ENCODE measurements at places on chromosomes 12 and 14.

- DNase-seq, result peak; percentile 100
Measured at GRCh38 chr12:108696111-108696995, 35.0 kb downstream of the CORO1C start.

GRCh38 chr12:117875744-117876435 is 92.9 kb downstream of the KSR2 start:
- DNase-seq, result peak; percentile 3

GRCh38 chr14:104517867-104518266 is 61.7 kb upstream of the C14orf180 start:
- DNase-seq, result no peak

GRCh38 chr12:95836630-95837239 is 22.0 kb upstream of the SNRPF start:
- DNase-seq, result peak; percentile 69

DNA sequence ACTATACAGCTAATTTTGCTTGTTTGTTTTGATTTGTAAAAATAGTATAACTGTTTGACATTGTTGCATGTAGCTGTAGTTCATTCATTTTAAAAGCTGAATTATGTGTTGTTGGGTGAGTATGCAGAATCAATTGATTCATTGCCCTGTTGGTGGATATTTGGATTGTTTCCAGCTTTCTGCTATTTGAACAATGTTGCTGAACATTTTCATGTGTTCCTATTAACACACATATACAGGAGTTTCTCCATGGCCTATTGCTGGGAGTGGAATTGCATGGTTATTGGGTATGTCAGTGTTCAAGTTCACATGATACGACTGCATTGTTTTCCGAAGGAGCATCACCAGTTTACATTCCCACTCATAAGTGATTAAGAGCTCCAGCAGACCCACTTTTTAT is 75.3 kb downstream of the SRGAP1 start:
- DNase-seq, result peak; percentile 20

GRCh38 chr14:73782623-73783022 is 68.4 kb upstream of the PNMA1 start:
- DNase-seq, result no peak

GRCh38 chr12:27571463-27571862 is 47.5 kb downstream of the PPFIBP1 start:
- DNase-seq, result peak; percentile 91

- DNase-seq, result no peak
Measured at GRCh38 chr12:117400912-117401311, 39.5 kb upstream of the NOS1 start.

DNA sequence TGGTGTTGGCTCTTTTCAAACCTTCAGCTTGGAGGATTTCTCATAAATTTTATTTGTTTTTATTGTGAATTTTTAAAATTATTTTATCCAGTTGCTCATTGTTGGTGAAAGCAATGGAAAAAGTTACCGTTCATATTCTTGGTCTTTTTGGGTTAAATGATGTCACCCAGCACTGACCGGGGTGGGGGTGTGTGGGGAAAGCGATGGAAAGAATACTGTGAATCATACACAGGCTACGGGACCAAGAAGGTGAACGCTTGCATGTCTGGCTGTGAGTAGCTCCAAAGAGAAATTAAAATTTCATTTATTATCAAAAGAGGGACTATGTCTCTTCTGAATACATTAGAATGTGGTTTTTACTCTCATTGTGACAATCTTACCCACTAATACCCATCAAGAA is 430.1 kb downstream of the AEBP2 start:
- DNase-seq, result no peak

DNA sequence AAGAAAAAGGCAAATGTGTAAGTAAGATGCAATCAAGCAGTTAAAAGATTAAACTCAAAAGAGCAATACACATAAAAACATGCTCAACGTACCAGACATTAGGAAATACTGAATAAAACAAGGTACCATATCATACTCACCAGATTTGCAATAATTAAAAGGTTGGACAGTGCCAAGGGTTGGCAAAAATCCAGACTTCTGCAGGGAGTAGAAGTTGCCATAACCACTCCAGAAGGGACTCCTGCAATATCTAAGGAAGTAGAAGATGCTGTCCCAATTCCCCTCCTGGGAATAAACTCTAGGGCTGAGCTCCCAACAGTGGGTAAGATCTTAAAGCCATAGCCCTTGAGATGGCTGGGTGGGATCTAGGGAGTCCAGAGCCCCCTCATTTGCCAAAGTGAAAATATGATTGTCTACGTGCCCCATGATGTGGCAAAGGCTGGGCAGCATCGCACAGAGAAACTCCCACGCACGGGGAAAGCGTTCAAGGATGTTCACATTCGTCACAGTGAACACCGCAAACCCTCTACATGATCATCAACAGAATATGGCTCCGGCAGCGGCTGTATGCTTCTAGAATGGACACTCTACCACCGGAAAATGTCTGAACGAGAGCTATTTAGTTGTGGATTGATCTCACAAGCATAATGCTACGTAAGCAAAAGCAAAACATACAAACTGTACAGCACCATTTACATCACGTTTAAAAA is 12.3 kb downstream of the KCTD10 start:
- DNase-seq, result no peak

DNA sequence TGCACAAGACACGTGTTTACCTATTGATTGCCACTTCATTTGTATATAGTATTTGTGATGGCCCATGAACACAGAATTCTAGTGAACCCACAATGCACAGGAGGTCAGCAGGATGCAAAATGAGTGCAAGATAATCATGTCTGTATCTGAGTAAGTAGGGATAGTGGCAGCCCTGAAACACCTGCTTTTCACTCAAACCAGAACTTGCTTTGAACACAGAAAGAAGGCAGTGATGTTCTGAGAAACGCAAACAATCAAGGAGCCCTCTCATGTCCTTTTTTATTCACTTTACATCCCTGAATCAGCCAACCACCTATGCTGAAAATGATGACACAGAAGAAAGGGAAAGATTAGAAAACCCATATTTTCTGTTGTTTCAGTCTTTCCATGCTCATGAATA is 170.4 kb upstream of the AVPR1A start:
- no peak for DNase-seq

DNA sequence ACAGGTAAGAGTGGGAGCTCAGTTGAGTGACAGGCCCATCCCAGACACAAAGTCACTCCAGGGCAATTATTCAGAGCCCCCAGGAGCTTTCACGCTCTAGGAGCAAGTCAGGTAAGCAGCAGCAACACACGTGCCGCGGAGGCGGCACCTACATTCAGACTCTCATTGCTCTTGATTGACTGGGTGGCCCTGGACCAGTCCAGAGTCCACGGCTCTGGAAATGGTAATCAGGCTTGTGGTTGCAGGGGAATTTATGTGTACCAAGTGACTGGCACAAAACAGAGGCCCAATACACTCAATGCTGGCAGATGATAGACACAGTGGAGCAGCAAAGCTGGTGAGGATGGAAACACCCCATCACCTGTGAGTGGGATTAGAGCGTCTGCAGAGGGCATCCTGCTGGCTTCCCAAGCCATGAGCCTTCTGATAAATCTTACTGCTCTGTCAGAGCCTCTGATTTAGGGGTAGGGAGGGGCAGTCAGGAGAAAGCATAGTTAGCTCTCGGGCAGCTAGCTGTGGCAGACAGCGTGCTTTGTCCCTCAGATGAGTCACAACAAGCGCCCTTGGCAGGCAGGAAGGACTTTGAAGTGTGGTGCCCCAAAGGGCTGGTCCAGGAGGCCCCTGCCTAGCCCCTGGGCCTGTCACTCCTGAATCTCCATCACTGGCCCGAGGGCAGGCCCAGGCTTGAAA is 344.7 kb downstream of the CACNA1C start:
- no peak for DNase-seq

GRCh38 chr14:95483309-95484165 is 32.9 kb downstream of the SYNE3 start:
- DNase-seq, result peak; percentile 97

GRCh38 chr12:132689227-132689626 is 1.8 kb downstream of the PXMP2 start:
- no peak for DNase-seq

DNA sequence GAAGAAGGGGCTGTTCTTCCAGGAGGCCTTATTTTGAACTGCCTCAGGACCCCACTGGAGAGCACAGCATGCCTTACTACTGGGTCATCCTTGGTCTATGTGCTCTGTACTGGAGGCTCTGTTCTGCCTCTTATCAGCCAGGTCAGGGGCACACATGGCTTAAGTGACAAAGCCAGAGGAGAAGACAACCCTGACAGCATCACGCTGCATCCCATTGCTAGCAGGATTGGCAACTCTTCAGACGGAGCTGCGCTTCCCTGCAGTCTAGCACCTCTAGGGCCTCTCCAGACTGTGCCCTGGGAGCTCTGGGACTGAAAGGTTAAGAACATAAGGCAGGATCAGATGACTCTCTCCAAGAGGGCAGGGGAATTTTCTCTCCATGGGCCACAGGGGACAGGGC is 17.3 kb upstream of the TIGAR start:
- DNase-seq, result no peak

GRCh38 chr12:106223485-106224354 is 24.1 kb downstream of the CKAP4 start:
- peak; percentile 54 for DNase-seq

Data from IMR-90 (cell line).